ENCODE measurements at places on chromosomes 5 and 9.

GRCh38 chr9:17422994-17423680 is 155.7 kb upstream of the SH3GL2 start:
- no peak for DNase-seq

GRCh38 chr5:88782571-88782970 is 100.4 kb downstream of the MEF2C start:
- no peak for DNase-seq

DNA sequence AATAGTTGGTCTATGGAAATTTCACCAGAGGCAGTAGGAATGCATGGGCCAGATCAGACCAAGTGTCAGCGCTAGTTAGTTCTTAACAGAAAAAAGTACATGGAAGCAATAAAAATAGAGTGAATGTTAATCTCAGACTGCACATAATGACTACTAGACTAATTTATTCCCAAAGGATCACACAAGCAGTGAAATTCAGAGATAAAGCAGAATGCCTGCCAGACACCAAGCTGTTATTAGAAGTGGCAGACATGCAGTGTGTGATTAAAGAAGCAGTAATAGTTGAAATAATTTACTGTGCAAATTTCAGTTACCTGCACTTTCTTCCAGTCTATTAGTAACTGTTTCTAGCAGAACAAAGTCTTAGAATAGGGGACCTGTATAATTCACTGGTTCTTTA is 1024.2 kb downstream of the CDH9 start:
- DNase-seq: no peak

DNA sequence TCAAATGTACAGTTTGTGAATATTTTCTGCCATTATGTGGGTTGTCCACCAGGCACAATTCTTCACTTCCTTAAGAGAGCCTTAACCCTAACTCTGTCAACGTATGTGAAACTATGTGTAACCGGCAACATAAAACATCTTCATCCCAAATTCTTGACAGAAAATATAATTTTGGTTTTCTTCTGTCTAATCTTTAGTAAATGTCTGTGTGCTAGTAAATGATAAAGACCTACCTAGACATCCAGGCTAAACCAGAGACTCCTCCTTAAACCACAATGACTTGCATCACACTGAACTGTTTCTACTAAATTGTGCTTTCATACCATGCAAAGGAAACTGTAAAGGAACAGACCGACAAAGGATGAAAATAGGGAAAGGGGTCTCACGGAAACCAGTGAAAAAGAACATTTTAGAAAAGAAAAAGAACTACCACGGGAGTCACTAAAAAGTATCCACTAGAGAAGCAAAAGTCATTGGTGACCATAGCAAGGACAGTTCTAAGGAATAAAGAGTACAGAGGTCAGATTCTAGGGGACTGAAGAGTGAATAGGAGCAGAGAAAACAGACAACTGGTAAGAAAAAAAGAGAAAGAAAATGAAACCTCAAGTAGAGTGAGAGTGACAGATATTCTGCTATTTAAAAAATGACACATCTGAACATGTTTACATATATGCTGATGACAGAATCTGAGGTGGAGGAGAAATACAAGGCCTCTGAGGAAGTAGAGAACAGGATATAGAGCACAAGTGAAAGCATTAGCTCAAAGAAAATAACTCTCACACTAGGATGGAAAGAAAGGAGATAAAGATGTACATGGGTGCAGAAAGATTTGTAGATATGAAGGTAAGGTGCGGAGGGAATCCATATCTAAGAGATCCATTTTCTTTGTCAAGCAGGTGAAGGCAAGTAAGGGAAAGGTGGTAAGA is 49.4 kb downstream of the FNIP1 start:
- no peak for DNase-seq

GRCh38 chr9:112311497-112311896 is 21.9 kb downstream of the PTBP3 start:
- DNase-seq: no peak

GRCh38 chr5:11797132-11797531 is 107.1 kb downstream of the CTNND2 start:
- DNase-seq: no peak

DNA sequence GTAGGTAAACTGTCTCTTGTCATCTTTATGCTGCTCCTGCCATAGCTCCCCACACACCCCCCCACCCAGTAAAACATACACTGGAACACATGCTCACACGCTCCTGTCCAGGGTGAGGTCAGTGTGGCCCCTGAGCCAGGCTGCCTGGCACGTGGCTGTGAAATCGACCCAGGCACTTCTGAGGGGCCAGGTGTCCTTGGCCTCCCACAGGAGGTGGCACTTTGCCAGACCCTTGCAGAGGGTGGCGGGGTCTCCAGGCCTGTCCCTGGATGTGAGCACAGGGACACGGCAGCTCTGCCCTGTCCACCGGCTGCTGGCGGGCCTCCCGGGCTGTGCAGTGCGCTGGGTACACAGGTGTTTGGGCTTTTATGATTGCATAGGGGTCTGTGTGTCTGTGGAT is 10.0 kb upstream of the CRB2 start:
- DNase-seq: no peak

GRCh38 chr9:124760719-124761118 is 10.4 kb downstream of the NR6A1 start:
- no peak for DNase-seq

GRCh38 chr9:137761032-137761431 is 116.5 kb upstream of the CACNA1B start:
- DNase-seq: no peak

- peak; percentile 41 for DNase-seq
These were observed 10.8 kb downstream of the SH3PXD2B start for GRCh38 chr5:172443441-172444109.

DNA sequence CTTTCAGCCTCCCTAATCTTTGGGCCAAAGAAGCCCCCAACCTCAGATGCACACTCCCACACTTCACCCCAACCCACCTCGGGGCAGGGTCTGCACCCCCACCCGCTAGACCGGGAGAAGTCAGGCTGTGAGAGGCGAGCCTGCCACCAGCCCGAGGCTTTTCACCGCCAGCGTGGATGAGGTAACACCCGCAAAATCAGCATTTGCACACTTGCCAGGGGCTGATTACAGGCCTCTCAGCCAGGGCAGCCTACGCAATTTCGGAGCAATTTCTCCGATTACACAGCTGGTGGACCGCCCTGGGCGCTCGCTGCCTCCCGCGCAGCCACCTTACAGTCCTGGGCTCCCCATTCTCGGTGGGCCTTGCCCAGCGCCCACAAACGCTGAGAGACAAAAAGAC is 68.5 kb downstream of the FOXD1 start:
- no peak for DNase-seq

DNA sequence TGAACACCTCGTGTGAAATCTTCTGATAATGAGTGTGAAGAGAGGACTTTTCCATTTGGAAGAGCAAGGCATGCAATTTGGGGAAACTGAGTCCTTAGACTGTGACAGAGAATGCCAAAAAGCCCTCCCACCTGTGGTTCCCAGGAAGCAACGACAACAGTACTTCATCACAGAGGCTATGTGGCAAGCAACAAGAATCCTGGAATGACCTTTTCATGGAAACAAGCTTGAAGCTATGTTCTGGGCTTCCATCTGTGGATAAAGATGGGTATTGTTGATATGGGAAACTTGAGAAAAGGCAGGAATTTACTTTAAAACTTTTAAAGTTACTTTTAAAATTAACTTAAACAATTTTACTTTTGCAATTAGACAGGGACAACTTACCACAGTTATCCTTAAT is 131.2 kb upstream of the ANKH start:
- DNase-seq: no peak

- peak; percentile 26 for DNase-seq
These were observed 211.6 kb downstream of the MSX2 start for GRCh38 chr5:174935854-174936474.

- DNase-seq: no peak
These were observed 72.2 kb downstream of the PIP5K1B start for GRCh38 chr9:68777070-68777763.

DNA sequence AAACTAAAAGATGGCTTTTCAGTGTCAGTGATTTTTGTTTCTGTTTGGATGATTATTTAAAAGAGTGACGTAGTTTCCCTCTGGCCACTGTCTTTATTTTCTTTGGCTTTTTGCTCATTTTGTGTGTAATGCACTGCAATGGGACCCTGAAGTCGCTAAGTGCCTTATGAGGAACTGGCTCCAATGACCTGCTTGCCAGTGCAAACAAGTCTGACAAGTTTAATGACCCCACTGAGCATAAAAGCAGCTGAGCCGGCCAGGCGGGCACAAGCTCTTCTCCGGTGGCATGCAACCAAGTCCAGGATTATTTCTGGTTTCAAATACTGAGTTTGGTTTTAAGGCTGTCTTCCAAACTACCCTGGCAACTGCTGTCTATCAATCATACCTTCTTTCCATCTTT is 15.6 kb upstream of the GNA14 start:
- DNase-seq: no peak

DNA sequence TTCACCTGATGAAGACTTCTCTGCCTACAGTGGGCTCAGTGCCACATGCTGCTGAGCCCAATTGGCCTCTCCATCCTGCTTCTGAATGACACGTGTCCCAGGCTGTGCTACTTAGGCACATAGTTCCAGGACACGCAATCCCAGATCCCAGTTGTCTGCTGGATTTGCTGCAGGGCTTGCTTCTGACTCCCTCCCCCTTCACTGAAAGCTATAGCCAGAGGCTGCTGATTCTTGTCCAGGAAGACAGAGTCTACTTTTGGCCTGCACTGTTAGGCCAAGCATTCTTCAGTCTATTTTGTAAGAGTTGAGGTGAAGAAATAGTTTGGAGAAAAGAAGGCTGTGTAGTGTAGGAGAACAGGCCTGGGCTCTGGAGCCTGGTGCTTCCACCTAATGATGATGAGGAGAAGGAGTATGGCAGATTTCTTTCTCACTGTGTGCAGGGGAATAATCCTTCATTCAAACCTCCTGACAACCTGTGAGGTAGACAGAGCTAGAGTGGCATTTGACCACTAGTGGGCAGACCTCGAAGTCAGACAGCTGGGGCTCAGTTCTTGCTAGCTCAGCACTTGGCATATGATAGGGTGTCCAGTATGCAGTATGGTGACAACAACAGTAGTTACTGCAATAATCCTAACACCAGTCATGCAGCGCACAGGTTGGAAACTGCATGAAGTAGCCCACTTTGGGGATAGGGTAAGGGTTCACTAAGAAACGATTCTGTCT is 19.5 kb upstream of the ASPN start:
- no peak for DNase-seq

DNA sequence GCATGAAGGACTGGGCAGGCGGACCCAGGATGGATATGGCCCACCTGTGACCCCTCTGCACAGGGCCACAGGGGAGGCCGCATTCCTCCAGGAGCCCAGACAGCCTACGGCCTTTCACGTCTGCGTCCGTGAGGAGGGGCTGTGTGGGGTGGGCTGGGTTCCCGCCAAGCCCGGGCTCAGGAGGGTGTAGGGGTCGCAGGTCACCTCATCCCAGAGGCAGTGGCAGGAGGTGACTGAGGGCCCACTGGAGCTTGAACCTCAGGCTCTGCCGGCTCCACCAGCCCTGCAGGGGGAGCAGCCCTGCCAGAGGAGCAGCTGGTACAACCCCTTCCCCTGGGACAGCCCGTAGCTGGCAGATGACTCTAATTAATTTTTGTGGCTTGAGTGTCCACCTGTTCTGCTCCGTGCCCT is 40.7 kb upstream of the CACNA1B start:
- no peak for DNase-seq

DNA sequence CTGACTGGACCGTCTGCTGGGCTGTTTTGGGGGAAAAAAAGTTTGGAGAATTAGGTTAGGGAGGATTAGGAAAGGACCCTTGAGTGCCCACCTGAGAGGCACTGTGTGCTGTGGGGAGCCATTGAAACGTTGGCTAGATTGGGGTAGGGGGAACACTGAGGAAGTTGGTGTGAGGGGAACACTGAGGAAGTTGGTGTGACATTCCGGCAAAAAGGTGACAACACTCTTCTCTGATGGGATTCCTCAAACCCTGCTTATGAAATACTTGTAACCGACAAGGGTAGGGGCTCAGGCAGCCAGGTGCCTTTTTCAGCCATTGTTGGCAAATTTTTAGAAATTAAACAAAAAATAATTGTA is 1.0 kb downstream of the CYSTM1 start:
- DNase-seq: no peak

DNA sequence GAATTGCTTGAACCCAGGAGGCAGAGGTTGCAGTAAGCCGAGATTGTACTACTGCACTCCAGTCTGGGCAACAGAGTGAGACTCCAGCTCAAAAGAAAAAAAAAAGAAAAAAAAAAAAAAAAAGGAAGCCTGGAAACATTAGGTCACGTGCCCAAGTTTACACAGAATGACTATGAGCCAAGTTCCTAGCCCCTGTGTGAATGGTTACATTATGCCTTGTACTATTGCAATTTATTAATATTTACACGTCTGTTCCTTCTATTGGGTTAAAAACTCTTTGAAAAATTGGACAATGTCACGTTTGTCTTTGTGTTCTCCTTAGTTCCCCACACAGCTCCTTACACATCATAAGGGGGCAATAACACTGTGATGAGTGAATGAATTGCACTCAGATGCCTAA is 33.5 kb upstream of the SLC28A3 start:
- no peak for DNase-seq

- DNase-seq: no peak
These were observed 36.0 kb upstream of the SPATA31C2 start for GRCh38 chr9:88174324-88174723.

- DNase-seq: no peak
These were observed 249.6 kb downstream of the DENND1A start for GRCh38 chr9:123680352-123680751.

DNA sequence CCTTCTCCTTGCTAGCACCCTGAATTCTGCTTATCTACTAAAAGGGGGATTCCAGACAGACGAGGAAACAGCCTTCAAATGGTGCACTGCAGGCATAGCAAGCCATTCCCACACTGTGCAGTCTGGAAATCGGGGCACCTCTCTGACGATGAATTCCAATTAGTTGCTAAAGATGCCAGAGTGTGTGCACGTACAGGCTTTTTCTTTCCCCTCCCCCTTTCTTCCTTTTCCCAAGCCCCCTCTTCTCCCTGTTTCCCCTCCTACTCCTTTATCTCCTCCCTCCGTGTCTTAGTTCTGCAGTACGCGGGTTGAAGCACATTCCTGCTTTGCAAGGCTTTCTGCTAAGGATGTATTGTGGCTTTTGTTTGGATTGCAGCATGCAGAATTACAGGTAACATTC is at the start of gene GPR21:
Gene GPR21, plus strand, starts transcription at position 316 of the 400 bp plus-strand sequence. CDS start 900 bp downstream, outside the sequence.
- no peak for DNase-seq

DNA sequence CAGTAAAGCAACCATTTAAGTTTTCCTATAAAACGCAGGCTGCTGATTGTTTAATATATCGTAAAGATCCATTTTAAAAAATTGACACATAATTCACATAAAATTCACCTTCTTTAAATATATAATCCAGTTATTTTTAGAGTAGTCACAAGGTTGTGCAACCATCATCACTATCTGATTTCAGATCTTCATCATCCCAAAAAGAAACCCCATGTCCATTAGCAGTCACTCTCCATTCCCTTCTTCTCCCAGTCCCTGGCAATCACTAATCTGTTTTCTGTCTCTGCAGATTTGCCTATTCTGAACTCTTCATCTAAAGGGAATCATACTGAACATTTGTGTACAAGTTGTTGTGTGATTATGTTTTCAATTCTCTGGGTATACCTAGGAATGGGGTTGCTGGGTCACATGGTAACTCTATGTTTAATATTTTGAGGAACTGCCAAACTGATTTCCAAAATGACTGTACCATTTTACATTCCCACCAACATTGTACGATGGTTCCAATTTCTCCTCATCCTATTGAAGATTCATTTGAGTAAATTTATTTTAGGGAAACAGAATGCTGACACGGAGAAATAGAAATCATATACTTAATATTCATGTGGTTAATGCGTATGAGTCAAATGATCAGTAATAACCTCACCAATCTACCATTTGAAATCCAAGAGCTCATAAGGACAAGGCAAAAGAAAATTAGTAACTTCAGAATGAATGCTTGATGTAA is 57.8 kb upstream of the PLPP1 start:
- no peak for DNase-seq

GRCh38 chr9:93294011-93294410 is 110.1 kb downstream of the WNK2 start:
- no peak for DNase-seq

Measured in activated CD4-positive, alpha-beta T cell treated with anti-CD3 and anti-CD28 coated beads, Interleukin-2, amount 50 U/mL, for 4 hours (primary cell).